AG09309 (cell line): ENCODE measurements at places on chromosomes 3 and 15.

GRCh38 chr15:75203908-75204263 is 2.2 kb downstream of the C15orf39 start:
- DNase-seq, result no peak

- DNase-seq, result no peak
Measured at GRCh38 chr3:113252553-113252952, 41.2 kb downstream of the BOC start.

DNA sequence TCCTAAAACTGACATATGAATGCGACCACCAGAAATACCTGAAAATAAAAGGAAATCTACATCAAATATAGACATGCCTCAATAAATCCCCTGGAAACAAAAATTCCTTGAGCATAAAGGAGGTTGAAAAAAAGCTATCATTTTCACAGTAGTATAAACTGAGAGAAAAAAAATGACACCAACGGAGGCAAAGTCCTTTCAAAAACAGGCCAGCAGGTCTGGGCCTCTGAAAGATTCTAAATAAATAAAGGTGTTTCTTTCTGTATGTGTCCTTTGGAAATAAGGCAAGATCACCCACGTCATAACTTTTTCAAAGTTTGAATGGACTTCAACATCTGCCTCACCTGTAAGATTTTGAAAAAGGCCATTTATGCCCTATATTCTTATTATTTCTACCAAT is 5.0 kb downstream of the CLPX start:
- no peak for DNase-seq

- no peak for DNase-seq
Measured at GRCh38 chr3:11522398-11522715, 121.4 kb downstream of the VGLL4 start.

DNA sequence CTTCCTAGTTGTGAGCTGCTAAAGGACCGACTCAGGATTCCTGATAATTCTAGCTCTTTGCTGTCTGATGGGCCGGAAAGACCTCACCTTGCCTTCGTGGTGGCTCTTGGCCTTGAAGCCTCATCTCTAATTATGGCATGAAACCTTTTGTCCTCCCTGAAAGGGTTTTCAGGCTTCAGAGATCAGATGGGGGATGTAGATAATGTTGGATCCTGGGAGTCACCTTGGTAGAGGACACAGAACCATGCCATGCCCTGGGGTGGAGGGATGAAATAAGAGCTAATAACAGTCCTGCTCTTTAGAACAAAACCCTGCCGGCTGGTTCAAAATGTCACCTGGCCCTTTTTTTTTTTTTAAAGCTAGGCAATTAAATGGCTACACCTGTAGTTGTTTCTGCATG is 50.8 kb upstream of the SYN2 start:
- no peak for DNase-seq

DNA sequence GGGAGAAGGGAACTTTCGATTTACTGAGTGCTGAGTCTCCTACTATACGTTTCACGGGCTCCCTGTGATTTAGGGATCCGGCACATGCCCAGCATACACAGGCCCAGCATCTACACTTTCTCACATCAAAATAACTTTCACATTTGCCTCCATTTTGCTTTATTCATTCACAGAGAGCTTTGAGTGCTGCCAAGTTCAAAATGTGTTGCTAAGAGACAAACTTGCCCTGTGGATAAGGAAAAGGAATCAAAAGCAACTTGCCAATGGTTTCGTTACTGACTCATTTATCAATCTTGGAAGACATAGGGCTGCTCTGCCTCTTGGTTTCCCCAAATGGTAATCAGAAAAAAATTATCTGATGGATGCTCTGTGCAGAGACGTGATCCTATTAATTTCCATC is 86.3 kb upstream of the LRRN1 start:
- DNase-seq, result no peak

DNA sequence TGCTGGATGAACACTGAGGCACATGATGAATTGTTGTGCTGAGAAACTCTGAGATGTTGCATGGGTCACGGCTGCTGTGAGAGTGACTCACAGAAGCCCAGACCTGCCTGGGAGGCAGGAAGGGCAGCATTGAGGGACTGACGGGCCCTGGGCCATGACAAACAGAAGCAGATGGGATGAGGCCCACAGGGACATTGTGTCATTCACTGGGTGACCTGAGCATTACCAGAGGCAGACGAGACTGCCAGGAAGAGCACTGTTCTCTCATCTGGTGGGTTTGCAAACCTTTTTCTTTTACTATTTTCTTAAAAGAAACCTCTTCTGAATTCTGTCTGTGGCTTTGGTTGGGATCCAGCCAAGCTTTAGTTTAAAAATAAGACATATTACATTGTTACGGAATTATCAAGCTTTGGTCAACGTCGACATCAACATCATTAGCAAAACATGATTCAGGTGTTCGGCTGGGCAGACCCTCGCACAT is 67.8 kb downstream of the BDH1 start:
- peak; percentile 83 for DNase-seq

- DNase-seq, result no peak
Measured at GRCh38 chr3:132325103-132325606, 7.9 kb downstream of the ACP3 start.

DNA sequence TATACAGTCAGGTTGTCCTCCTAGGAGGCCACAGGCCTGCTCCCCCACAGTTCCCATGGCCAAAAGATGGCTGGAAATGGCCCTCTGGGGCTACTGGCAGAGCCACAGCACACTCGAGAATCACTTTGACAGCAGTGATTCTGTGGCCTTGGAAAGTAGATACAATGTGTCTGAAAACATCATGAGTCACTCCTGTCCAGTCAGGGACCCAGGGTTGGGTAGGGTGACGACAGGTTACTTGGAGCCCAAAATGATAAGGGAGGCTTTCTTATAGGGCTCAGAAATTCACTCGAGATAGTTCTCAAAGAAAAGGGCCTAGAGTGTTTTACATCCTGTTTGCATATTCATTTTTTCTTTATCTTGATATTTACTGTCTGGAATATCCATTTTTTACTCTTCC is 24.3 kb downstream of the MRPS25 start:
- DNase-seq, result no peak

- no peak for DNase-seq
Measured at GRCh38 chr3:48966876-48967361, 23.1 kb upstream of the P4HTM start.

DNA sequence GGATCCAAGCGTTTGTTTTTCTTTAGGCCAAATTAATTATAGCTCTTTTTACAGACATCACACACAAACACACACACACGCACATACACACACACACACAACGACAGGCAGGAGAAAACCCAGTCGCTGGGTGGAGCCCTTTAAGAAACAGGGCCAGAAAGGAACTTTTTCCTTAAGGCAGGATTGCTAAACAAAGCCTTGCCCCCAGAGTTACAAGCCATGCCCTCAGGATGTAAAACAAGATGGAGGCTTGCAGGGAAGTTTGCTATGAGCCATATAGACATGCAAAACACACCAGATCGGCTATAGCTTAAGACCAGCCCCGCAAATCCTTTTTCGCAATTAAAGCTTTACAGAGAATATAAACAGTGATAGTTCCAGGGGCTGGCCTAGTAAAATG is 16.3 kb upstream of the IQCF2 start:
- DNase-seq, result no peak

- no peak for DNase-seq
Measured at GRCh38 chr3:22269831-22270230, 518.8 kb upstream of the ZNF385D start.

- DNase-seq, result no peak
Measured at GRCh38 chr3:70702132-70702531, 389.7 kb upstream of the MDFIC2 start.

- no peak for DNase-seq
Measured at GRCh38 chr3:127495821-127496655, 94.5 kb downstream of the TPRA1 start.

GRCh38 chr15:43511012-43511885 is 6.2 kb upstream of the MAP1A start:
- DNase-seq, result no peak

DNA sequence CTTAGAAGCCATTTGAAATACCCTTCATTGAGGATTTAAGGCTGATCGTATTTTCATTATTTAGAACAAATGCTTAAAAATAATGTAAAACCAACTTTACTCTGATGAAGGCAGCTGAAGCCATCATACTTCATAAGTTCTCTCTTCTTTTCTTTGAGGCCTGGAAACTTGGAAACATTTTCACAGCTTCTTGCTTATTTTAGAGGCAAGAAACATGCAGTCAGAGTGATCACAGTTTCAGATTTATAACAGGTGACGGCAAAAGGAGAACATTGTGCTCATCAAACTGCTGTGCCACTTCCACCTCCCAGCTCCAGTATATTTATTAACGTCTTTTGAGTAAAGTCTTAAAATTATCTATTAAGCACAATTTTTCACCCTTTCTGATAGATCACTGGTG is 376.1 kb downstream of the PTPRG start:
- DNase-seq, result no peak

DNA sequence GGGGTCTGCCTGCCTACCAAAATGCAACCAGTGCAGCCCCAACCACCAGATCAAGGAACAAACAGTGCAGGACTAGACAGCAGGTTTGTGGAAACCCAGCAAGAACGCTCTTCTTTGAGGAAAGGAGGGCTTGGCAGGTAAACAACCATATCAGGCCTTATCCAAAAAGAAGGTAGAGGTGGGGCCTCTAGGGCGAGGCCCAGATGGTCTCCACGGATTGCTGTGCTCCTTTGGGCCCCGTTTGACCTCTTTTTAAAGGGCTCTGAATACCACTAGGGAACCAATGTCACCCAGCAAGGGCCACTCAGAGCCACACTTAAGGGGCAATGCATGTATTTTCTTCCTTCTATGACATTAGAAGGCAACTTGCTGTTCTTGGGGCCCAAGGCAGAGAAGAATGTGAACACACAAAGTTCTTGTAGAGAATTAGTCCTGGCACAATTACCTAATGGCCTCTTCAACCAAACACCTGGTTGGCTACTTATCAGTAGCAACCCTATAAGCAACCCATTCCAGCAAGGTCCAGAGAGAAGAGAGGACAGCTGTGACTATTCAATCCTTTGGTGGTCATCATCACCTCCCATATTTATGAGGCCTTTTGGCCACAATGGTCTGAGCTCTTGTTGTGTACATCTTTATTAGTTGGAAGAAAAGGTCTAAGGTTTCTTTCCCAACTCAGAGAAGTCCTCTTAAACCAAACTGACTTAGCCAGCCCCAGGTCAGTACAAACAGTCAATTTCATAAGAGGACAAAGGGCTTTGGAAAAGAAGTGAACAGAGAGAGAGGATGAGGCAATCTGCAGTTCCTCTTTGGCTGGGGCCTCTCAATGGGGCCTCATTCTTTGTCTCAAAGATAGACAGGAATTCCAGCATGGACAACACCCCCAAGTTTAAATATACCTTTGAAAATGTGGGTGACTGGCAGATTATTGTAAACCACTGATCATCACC is 36.0 kb downstream of the FOXP1 start:
- no peak for DNase-seq

DNA sequence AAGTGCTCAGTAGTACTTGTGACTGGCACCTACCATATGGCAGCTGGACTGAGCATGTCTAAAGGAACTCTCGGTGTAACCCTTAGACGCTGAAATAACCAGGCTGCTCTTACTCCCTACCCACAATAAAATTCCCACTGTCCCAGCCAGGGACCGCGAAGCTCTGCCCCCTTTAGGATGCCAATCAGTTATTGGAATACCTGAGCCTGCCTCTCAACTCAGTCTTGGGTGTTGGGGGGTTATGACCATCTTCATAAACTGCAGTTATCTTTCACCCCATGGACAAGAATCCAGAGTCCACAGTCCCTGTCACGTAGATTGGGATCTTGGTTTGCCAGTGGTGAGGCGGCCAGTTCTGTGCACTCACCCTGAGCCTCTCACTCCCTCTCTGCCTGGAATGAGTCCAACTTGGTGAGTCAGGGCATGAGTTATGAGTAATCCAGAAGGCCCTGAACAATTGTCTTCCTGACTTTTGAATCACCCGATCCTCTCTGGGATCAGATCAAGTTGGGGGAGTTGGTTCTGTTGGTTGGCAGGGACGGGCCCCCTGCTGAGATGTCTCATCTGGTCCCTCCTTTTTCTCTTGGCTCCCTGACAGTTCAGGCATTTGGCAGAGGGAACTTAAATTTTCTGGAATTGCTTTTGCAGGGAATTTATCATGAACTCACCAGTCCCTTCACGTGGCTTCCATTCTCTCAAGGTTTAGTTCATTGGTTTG is 120.1 kb upstream of the UBE2E1 start:
- peak; percentile 98 for DNase-seq

DNA sequence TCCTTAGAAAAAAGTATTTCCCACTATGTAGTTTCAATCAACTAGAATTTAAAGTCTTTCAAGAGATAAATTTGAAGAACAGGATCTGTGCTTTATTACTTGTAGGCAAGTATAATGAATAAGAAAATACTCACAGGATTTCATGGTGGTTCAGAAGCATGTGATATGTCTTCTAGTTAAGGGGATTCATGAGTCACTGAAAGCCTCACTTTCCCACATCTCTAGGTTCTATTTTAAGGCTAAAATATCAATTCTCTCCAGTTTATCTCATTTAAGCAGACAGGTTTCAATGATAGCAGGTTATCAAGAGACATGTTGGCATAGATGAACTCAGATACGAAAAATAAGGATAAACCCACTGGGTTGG is 437.8 kb upstream of the BCHE start:
- DNase-seq, result no peak

GRCh38 chr3:12954891-12955650 is 113.7 kb upstream of the RPL32 start:
- no peak for DNase-seq

- no peak for DNase-seq
Measured at GRCh38 chr15:74657846-74658245, 38.0 kb downstream of the EDC3 start.

DNA sequence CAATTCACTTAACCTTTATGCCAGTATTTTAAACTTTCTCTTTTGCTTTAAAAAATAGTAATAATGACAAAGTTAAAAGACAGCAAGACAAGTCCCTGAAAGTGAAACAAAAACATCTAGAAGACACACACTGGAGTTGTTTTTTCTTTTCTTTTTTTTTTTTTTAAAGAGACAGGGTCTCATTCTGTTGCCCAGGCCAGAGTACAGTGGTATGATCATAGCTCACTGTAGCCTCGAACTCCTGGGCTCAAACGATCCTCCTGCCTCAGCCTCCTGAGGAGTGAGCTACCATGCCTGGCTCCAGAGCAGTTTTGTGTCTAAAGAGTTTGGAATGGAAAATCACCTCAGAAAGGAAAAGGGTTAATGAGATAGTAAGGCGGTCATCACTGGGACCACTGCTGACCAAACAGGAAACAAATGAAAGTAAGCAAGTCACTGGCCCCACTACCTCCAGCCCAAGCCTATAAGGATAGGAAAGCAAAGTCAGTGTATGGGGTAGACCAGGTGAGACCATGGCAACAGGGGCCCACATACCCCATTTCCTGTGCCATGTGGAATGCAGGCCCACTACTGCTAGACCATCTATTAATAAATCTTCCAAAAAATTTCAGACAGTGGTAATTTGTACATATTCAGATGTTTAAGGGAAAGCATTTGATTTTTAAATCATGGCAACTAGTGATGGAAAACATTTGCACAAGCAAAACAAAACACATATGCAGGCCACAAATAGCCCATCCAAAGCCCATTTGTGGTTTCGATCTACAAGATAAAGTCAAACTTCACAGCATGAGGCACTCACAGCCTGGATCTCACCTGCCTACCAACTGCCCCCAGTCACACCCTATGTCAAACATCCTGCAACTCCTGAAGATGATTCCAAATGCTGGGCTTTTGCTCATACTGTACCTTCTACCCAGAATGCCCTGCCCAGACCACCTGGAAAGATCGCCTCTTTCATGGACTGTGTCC is 62.6 kb downstream of the OSBPL10 start:
- DNase-seq, result no peak
